ENCODE measurements at places on chromosomes 16 and 17.

DNA sequence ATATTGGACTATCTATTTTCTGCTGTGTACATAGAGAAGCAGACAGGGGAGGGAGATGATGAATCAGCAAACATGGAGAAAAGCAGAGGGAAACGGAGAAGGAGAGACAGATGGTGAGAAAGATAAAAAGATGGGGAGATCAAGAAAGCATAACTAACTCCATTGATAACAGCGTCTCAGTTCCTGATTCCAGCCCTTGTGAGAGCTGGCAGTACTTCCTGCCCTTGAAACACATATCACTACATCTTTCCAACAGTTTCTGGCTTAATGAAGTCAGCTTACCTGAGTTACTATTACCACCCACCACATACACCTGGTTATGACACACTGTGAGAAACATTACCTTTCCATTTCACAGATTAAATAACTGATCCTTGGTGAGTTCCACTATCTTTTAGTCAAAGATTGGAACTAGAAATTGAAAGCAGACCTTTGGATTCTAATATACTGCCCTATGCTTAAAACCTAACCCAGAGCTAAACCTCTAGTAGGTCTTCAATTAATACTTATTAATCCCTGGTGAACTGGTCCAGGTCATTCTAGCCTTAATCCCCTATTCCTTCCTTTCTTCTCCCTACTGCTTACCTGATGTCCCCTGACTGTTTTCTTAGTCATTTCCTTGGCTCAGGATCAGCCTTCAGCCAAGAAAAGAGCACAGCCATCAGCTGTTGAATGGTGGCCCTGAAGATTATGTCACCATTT is 346.6 kb upstream of the CCL2 start:
- DNase-seq, result no peak

- no peak for DNase-seq
Measured at GRCh38 chr16:1643521-1643920, 31.4 kb downstream of the CRAMP1 start.

DNA sequence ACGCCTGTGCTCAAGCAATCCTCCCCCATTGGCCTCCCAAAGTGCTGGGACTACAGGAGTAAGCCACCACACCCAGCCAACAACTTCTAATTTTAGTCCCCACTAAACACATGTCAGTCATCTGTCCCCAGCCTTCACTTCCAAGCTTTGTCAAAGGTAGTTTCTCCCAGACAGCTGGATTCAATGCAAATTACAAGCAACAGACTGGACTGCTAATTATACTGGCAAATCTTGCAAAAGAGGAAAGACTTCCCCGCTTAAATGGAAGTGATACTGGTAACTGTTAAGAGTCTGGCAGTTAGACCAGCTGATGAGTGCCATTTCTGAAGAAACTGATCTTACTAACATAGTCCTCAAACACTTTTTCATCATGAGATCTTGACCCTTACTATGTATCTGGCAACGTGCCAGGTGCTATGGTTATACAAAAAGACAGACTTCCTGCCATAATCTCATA is 8.2 kb upstream of the GGA2 start:
- no peak for DNase-seq

DNA sequence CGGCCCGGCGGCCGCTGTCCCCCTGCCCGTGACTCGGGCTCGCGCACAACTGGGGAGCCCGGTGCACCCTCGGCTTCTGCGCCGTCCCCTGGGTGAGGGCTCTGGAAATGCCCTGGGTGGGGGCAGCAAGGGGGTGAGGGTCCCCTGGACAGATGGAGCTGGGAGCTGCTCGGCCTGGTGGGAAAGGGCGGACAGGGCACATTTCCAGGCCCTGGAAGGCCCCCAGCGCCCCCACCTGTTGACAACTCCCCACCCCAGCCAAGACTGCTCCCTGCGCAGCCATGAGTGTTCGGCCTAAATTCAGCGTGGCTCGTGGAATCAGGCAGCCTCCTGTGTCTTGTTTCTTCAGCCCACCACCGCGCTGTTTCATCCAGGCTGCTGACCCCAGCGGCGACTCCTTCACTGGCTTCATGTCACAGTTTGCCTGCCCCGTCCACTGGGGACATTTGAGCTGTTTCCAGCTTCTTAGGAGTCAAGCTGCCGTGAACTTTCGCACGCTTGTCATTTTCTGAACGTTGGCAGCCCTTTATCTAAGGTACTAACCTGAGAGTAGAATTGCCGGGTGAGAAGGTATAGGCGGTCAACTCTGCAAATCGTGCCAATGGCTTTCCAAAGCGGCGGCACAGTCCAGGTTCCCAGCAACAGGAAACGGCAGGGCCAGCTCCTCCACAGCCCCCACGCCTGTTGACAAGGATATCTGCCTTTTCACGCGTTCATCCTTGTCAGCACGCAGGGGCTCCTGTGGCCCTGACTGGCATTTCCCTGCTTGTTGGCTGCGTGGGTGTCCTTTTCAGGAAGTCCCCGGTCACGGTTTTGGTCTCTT is 895 bp downstream of the UTS2R start:
- DNase-seq, result no peak

- no peak for DNase-seq
Measured at GRCh38 chr16:78249056-78249455, 149.6 kb downstream of the WWOX start.

GRCh38 chr17:63039899-63040602 is 74.0 kb downstream of the TANC2 start:
- no peak for DNase-seq

- no peak for DNase-seq
Measured at GRCh38 chr17:68394608-68395331, 62.5 kb downstream of the WIPI1 start.

DNA sequence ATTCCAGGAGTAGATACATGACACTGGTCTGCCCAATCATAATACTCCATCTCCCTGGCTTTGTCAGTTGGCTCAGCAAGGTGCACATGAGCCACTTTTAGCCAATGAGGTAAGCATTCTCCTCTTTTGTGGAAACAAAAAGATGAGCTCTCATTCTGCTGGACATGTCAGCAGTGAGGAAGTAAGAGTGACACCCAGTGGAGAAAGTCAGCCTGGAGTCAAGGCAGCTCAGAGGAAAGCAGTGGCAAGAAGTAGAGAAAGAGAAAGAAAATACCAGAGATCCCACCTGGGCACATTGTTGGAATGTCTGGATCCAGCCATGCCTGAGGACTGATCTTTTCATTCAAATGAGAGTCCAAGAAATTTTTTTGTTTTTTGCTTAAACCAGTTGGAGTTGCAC is 496.9 kb upstream of the C16orf82 start:
- DNase-seq, result no peak

GRCh38 chr16:997440-998051 is 16.0 kb downstream of the SOX8 start:
- DNase-seq, result peak; percentile 44

DNA sequence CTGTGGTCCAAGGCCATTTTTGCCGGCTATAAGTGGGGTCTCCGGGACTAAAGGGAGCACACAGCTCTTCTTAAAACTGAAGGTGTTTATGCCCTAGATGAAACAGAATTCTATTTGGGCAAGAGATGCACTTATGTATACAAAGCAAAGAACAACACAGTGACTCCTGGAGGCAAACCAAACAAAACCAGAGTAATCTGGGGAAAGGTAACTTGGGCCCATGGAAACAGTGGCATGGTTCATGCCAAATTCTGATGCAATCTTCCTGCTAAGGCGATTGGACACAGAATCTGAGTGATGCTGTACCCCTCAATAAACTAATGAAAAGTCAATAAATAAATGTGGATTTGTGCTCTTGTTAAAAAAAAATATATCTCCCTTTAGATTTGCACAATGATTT is 20.2 kb upstream of the SHISA9 start:
- no peak for DNase-seq

- DNase-seq, result no peak
Measured at GRCh38 chr17:55290492-55291113, 25.8 kb downstream of the HLF start.

GRCh38 chr16:83835586-83836566 is 28.1 kb downstream of the HSBP1 start:
- no peak for DNase-seq

DNA sequence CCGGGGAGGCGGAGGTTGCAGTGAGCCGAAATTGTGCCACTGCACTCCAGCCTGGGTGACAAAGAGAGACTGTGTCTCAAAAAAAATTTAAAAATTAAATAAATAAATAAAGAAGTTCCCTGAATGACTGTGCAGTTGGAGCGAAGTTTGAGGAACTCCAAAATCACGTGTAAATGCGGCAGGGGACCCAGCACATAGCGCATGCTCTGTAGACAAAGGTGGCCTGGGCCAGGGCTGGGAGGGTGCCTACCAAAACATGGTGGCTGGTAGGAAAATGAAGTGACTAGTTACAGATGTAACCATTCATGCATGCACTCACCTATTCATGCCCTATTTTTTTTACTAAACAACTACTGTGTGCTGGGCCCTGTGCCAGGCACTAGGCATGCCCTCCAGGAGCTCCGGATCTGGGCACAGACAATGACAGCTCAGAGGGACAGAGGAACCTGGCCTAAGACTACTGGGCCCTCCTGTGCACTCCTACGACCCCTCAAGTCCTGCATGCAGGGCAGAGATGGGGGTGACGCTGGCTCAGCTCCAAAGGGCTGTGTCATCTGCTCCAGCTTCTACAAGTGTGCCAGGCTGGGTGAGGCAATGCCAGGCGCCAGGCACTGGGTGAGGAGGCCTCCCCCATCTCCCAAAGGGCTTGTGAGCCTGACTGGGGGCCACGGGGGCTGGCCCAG is 65.3 kb downstream of the RMI2 start:
- DNase-seq, result no peak

DNA sequence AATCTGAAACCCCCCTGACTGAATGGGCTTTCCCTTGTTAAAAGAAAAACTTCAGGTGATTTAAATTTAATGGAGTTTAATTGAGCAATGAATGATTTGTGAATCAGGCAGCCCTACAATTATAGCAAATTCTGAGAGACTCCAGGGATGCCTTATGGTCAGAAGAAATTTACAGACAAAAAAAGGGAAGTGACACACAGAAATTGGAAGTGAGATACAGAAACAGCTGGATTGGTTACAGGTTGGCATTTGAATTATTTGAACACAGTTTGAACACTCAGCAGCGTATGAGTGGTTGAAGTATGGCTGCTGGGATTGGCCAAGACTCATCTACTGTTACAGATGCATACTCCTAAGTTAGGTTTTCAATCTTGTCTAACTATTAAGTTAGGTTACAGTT is 19.0 kb upstream of the CPHXL start:
- DNase-seq, result no peak

- DNase-seq, result no peak
Measured at GRCh38 chr16:77450790-77451487, 16.1 kb upstream of the ADAMTS18 start.

DNA sequence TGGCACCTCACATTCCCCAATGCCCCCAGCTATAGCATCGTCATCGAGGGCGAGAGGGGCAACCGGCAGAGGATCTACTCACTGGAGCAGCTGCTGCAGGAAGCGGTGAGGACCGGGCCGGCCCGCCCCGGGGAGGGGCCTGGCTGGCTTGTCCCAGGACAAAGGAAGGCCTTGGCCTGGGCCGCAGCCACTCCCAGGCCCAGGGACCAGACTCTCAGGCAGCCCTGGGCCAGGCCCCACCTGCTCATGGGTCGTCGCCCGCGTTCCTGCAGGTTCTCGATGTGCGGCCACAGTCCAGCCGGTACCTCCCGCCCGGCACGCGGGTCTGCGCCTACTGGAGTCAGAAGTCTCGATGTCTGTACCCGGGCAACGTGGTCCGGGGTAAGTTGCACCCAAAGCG is 53.4 kb downstream of the ACTG1 start:
- DNase-seq, result no peak

GRCh38 chr16:52690468-52690867 is 143.5 kb upstream of the TOX3 start:
- no peak for DNase-seq

DNA sequence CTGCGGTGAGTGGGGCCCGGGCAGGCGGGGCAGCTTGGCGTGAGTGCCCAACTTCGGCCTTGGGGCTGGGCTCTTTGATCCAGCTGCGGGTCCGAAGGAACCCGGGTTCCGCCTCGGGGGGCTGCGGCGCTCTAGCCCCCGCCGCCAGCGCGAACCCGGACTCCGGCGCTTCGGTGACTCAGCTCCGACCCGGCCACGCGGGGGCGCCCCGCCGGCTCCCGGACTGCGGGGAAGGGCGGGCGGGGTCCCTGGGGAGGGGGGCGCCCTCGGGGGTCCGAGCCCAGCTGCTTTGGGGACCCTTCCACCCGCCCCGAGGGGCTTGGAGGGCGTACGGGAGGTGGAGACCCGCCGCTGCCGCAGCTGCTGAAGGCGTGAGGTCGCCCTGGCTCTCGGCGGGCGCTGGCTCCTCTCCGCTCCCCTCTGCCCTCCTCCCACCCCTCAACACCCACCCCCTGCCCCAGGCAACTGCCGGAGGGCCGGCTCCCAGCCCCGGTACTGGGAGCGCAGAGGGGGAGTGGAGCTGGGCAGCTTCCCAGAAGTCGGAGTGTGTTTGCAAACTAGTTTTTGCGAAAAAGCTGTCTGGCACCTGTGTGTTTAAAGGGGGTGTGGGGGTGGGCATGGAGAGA is 516 bp downstream of the CPNE2 start:
- DNase-seq, result peak; percentile 49

DNA sequence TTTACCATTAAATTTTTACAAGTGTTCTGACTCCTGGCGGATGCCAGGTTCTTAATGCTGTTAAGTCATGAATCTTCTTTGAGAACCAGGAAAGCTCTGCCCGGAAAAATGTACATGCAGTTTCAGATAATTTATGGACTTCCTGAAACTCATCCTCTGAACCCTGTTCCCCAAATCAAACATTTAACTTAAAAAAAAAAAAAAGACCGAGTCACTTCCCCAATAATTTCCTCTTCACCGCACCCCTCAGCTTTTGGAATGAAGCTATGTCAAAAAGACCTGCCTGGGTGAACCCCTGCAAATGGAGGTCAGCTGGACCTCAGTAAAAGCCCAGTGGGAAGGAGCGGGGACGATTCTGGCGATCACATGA is 15.0 kb downstream of the ZNF232 start:
- DNase-seq, result no peak

DNA sequence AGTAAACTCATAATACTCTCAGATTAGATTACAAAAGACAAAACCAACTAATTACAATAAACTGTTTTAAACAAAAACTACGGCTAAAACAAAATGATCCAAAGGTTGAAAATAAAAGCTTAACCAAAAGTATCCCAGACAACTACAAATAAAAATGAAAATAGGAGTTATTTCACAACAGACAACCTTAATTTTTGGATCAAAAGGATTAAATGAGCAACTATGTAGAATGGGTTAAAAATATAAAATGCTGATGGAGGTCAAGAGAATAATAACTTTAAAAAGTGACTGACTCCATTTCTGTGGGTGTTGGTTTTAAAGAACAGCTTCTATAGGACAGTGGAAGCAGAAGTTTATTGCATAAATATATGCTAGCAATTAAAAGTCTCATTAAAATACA is 28.6 kb downstream of the METTL16 start:
- no peak for DNase-seq

GRCh38 chr16:26765087-26765486 is 301.6 kb upstream of the C16orf82 start:
- no peak for DNase-seq

- no peak for DNase-seq
Measured at GRCh38 chr17:11944587-11944986, 52.7 kb downstream of the ZNF18 start.

- DNase-seq, result no peak
Measured at GRCh38 chr16:52379551-52379950, 167.4 kb downstream of the TOX3 start.

All from stimulated activated CD4-positive, alpha-beta T cell treated with anti-CD3 and anti-CD28 coated beads, Interleukin-4, amount 100 ng/mL, for 24 hours (primary cell).